Right hindlimb (tissue), 1 donor: ENCODE measurements at places on chromosomes 12 and 14.

GRCh38 chr12:123478762-123479161 is 20.8 kb downstream of the SNRNP35 start:
- peak; percentile 45 for DNase-seq

DNA sequence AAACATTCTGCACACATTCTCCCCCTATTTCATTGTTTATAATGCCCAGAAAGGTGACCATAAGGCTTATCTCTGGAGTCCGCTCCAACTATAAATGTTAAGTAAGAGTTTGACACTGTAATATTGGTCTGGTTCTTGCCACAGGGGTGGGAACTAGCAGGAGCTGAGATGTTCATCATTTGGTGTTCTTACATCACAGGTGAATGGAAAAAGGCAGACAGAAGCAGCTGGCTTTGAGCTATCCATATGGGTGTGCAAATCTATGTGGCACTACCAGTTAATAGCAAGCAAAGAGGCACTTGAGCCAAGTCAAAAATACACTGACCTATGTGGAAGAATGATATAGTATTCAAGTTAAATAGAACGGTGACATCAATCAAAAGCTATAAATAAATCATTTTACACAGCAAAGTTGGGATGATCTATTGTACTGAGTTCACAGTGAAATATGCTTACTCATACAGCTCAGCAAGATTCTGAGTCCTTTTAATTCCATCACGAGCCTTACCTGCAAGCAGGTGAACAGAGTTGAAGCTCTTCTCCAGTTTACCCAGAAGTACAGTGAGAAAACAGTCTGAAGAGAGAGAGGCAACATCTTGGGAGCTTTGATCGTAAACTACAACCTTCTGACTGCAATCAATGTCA is 43.2 kb downstream of the DUSP16 start:
- DNase-seq: no peak

DNA sequence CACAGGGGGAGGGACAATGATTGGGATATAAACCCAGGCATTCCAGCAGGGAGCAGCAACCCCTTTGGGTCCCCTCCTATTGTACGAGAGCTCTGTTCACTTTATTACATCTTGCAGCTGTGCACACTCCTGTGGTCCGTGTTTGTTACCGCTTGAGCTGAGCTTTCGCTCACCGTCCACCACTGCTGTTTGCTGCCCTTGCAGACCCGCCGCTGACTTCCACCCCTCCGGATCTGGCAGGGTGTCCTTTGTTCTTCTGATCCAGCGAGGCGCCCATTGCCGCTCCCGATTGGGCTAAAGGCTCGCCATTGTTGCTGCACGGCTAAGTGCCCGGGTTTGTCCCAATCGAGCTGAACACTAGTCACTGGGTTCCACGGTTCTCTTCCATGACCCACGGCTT is 64.1 kb downstream of the E2F7 start:
- no peak for DNase-seq

DNA sequence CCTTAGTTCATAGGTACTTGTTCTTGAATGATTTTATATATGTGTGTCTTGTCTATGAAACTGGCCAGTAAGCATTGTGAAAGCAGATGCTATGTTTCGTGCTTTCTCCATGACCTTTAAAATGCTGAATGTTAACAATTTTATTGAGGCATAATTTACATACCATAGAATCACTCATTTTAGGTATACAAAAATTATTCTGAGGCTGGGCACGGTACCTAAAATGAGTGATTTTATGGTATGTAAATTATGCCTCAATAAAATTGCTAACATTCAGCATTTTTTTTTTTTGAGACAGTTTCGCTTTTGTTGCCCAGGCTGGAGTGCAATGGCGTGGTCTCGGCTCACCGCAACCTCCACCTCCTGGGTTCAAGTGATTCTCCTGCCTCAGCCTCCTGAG is 6.8 kb downstream of the ESYT1 start:
- DNase-seq: no peak

GRCh38 chr12:67625004-67625403 is 23.5 kb upstream of the DYRK2 start:
- DNase-seq: no peak

- DNase-seq: no peak
Measured at GRCh38 chr14:79749065-79749464, 462.2 kb downstream of the DIO2 start.

DNA sequence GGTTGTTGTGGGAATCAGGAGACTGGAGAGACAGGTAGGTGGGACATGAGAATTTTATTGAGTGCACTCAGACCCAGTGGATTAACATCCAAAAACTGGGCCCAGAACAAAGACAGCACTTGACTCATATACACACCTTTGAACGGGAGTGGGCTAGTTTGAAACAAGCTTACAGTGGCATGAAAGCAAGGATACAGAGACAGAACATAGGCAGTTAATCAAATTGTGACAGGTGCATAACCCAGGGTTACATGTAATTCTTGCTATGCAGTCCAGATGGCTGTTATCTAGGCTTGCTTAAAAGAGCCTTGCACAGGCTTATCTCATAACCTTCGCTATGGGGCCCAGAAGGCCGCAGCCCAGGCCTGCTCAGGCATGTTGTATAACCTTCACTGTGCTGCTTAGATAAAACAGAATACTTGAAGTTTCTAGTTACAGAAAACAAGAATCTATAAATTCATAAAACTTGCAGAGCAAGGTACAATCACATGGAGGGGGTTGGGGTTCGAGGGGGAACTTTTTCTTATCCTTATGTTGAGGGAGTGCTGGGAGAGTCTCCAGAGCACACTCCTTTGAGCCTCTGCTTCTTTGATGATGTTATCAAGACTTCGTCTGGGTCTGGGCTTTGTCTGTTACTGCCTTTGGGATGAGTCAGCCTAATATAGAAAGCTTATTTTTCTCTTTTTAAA is 81.7 kb downstream of the TNFAIP2 start:
- no peak for DNase-seq

DNA sequence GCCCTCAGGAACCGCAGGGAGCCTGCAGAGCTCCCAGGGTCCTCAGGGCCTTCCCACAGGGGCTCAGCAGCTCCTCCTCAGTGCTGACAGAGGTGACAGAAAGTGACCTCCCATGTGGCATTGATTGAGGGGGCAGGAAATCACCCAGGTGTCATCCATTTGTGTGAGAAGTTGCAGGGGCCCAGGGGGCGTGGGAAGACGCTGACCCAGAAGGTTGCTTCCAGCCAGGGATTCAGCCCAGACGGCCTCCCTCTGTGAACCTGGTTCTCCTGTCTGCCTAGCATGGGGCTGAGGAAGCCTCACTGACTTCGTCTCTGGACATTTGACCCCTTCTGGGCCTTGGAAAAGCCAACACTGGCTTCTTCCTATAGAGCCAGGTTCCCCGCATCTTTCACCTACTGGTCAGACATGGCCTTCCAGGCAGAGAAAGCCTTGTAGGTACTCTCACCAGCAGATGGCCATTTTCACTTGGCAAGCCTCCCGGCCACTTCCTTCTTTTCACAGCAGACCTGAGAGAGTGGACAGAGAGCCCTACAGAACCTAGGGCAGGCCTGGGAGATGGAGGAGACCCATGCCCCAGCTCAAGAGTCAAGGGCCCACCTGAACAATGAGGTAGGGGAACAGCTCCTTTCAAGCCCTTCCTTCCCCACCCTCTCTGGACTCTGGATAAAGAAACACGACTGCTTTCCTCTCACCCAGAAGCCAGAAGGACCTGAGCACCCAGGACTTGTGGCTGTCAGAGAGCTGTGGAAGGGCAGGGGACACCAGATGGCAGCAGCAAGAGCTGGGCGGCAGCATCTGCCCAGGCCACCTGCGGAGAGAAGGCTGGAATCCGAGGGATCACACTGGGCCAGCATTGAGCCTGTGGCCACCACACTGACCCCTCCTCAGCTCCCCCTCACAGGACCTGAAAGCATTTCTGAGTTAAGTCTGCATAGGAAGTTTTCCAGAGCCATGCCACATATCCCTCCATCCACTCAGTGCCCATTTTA is 377.8 kb downstream of the DPF3 start:
- DNase-seq: no peak

DNA sequence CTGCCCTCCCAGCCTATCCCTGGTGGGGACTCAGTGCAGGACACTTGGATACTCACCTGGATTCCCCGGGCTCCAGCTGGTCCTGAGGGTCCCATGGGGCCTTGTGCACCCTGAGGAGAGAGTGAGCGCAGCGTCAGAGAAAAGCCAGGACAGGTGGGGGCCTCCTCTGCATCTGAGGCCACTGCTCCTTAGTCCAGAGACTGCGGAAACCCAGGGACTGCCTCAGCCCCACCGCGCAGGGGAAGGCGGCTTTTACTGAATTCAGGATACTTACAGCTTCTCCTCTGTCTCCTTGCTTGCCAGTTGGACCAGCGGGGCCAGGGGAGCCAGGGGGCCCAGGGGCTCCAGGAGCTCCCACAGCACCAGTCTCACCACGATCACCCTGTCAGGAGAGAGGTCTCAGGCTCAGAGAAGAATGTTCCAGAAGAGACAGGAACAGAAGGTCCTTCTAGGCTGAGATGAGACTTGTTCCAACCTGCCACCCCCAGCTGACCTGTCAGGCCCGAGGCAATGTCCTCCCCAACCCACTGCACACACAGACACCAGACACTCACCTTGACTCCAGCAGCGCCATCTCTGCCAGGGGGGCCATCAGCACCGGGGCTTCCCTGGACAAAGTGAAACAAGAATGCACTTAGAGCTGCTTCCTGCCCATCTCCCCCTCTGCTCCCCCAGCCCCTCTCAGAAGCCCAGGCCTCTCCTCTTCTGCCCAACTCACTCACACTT is 13.8 kb downstream of the TMEM106C start:
- no peak for DNase-seq

DNA sequence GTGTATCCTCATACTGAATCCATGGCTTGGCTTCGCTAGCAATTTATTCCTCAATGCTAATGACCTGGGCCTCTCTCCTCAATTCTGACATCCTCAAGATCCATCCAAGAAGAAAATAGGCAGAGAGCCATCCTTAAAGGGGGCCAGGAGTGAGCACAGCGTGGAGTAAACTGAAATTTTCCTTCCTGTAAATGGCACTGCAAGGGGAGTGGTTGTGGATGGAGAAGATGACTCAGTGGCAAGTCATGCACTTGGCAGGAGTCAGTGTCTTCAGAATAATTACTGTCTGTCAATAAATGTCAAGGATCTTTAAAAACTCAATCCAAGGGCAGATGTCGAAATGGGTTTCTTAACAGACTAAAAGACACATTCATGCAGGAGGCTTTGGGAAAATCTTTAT is 88.0 kb upstream of the TMEM132C start:
- peak; percentile 23 for DNase-seq

- DNase-seq: no peak
Measured at GRCh38 chr14:54936816-54937215, 34.2 kb upstream of the GCH1 start.

DNA sequence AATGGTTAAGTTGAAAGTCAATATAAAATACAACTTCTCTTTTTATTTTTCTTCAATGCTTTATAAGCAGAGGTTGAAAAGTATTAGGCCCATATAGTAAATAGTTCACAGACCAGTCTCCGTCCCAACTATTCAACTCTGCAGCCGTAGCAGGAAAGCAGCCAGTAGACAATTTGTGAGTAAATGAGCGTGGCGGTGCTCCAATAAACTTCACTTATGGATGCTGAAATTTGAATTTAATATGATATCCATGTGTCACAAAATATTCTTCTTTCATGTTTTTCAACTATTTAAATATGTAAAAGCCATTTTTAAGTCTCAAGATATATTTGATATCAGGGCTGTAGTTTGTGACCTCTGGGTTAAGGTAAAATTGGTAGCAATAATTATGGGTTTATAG is 17.7 kb downstream of the LIN7A start:
- DNase-seq: no peak
